ENCODE measurements at places on chromosomes 7 and 10. TPM values are rescaled to one million over a fixed set of nuclear protein-coding genes. Genes with fewer than 3 reads are reported as not detected.

DNA2 gene
- total RNA-seq, result 23.9 TPM

HIBADH gene
- total RNA-seq, result 57.0 TPM

ATOH7 gene
- not detected for total RNA-seq

FEZF1 gene
- not detected for total RNA-seq

TAS2R3 gene
- total RNA-seq, result 0.18 TPM

DGKB gene
- total RNA-seq, result not detected

GBX1 gene
- not detected for total RNA-seq

GPR37 gene
- not detected for total RNA-seq

TYSND1 gene
- total RNA-seq, result 7.7 TPM

DNAAF5 gene
- 22.2 TPM for total RNA-seq

TMEM229A gene
- not detected for total RNA-seq

VGF gene
- not detected for total RNA-seq

GNA12 gene
- total RNA-seq, result 16.3 TPM
